Naive B cell (primary cell): ENCODE measurements at places on chromosomes 7 and 10. TPM values are rescaled to one million over a fixed set of nuclear protein-coding genes. Genes with fewer than 3 reads are reported as not detected.
A peak's percentile ranks its signal among the peaks of the same experiment; 100 is the strongest.

SLC16A9 gene
- 0.86 TPM for polyA plus RNA-seq

AS3MT gene
- polyA plus RNA-seq: not detected

CRPPA gene
- polyA plus RNA-seq: not detected

HOXA11 gene
- not detected for polyA plus RNA-seq

- peaks cover 26% of the 10 kb centered on the region for H3K27me3 ChIP-seq
- H3K36me3 ChIP-seq: peaks cover 11% of the 10 kb centered on the region
- DNase-seq: peak; percentile 82
- peak within 1 kb of the TSS; percentile 98 for H3K4me3 ChIP-seq
- peak within 1 kb of the TSS; percentile 91 for H3K27ac ChIP-seq
- peaks cover 34% of the 10 kb centered on the region for H3K4me1 ChIP-seq
Observed at GRCh38 chr10:90871766-90872647, at the start of gene RPP30. RPP30 (plus strand) TSS chr10:90871974; CDS start chr10:90871987, 13 bp downstream.

DNA sequence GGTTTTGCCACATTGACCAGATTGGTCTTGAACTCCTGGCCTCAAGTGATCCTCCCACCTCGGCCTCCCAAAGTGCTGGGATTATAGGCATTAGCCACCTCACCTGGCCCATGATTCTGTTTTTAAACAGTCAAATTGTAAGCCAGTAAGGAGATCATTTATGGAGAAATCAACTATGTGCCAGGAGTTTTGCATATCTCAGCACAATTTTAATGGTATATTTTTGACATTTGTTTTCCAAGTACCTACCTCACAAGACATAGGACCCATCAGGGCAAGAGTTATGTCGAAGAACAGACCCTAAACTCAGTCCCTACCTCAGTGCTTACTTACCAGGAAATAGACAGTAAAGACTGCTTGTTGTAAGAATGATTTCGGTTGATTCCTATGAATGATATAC lies 173.3 kb upstream of the TNS3 start:
- peaks cover 17% of the 10 kb centered on the region for H3K4me1 ChIP-seq
- DNase-seq: no peak
- peaks cover 4% of the 10 kb centered on the region for H3K36me3 ChIP-seq
- H3K4me3 ChIP-seq: no peak overlapping the region

DNA sequence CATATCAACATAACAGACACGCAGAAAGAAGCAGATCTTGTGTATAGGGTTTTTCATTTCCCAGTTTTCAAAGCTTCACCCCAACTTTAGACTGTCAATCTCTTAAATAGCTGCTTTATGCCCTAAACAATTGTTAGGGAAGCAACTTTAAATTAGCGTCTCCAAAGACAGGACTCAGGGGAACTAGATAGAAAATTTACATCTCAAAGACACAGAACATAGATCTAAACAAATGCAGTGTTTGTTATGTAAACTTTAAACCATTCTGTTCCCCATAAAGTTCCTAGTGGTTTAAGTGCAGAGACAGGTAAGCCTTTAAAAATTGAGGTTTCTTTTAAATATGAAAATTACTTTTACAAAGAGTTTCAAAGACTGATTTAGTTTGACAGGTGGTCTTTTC lies 379.2 kb upstream of the GHITM start:
- DNase-seq: no peak
- no peaks in the 10 kb centered on the region for H3K27me3 ChIP-seq
- no peaks in the 10 kb centered on the region for H3K36me3 ChIP-seq
- H3K4me3 ChIP-seq: no peak overlapping the region
- no peaks in the 10 kb centered on the region for H3K4me1 ChIP-seq

GRCh38 chr10:112792487-112793201 lies 157.4 kb upstream of the TCF7L2 start:
- H3K27me3 ChIP-seq: no peaks in the 10 kb centered on the region
- no peaks in the 10 kb centered on the region for H3K4me1 ChIP-seq
- no peak overlapping the region for H3K27ac ChIP-seq
- no peak for DNase-seq

DNA sequence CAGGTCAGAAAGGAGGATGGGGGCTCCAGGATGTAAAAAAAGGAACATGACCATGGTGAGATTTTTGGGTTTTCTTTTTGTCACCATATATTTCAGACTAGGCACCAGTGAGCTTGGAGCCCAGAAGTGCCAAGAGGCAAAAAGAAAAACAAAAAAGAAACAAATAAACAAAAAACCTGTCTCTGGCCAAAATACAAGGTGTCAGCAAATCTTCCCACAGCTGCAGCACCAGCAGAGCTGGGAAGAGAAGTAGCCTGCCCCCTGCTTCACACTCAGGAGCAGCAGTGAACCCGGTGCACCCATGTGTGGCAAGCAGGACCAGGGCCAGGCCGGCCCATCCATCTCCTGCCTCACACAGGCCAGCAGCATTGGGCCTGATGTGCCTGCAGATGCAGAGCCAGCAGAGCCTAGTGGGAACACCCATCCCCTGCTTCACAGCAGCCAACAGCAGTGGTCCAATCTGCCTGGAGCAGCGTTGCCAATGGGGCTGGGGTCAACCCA lies 34.7 kb upstream of the C10orf71 start:
- no peaks in the 10 kb centered on the region for H3K4me1 ChIP-seq
- H3K36me3 ChIP-seq: peaks cover 33% of the 10 kb centered on the region
- no peak overlapping the region for H3K27ac ChIP-seq
- H3K4me3 ChIP-seq: no peak overlapping the region
- H3K27me3 ChIP-seq: no peaks in the 10 kb centered on the region

DNA sequence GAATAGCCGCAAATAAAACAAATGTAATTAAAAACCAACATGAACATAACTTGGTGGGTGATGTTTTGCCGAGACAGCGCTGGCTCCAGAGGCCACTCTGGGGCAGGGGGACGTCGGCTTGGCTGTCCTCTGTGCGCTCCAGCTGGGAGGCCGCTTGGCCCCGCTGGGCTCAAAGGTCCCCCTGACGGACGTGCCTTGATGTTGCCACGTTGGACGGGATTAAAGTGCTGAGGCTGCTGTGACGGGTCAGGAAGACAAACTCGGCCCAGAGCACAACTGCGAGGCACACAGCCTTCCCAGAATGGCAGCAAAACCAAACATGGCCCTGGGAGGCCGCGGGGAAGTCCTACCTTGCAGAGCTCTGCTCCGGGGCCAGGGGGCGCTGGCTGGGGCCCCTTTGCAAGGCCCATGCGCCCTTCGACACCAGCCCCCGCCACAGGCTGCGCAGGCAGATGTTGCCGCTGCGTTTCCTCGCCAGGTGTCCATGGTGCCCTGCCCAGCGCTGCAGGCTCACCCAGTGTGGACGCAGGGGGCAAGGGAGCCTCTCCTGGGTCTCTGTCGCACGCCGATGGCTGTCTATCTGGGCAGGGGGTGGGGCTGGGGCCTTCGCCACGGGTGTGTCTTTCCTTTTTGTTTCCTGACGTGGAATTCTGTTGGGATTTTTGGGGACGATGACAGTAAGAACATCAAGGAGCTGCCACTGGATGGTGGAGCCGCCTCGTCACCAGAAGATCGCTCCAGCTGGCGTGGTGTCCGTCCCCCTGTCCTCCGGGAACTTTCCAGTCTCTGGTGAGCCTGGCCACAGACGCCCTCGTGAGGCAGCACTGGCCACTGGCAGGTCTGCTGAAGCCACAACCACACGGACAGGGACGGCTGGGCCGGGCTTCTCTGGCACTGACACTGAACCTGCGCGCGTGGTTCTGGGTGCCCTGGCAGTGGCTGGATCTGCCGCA lies 99.6 kb upstream of the DIP2C start:
- peak; percentile 29 for DNase-seq
- peaks cover 23% of the 10 kb centered on the region for H3K27me3 ChIP-seq
- no peaks in the 10 kb centered on the region for H3K36me3 ChIP-seq
- H3K27ac ChIP-seq: peak overlapping the region; percentile 19

DNA sequence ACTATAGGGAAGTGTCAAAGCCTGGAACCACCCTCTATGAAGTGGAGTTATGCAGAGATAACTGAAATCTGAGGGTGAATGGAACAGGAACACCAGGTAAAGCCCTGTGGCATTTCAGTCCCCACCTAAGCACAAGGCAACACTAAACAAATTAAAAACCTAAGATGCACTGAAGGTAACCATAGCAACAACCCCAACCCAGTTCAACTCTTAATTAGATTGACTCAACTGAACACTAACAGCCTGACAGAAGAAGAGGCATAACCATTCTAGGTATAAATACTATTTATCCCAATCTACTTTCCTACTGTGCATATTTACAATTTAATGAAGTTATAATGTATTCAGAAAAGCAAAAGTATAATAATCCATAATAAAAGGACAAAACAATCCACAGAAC lies 9.2 kb upstream of the GIMAP5 start:
- H3K27me3 ChIP-seq: peaks cover 4% of the 10 kb centered on the region
- no peak overlapping the region for H3K4me3 ChIP-seq
- no peaks in the 10 kb centered on the region for H3K4me1 ChIP-seq
- no peaks in the 10 kb centered on the region for H3K36me3 ChIP-seq
- no peak overlapping the region for H3K27ac ChIP-seq

DNA sequence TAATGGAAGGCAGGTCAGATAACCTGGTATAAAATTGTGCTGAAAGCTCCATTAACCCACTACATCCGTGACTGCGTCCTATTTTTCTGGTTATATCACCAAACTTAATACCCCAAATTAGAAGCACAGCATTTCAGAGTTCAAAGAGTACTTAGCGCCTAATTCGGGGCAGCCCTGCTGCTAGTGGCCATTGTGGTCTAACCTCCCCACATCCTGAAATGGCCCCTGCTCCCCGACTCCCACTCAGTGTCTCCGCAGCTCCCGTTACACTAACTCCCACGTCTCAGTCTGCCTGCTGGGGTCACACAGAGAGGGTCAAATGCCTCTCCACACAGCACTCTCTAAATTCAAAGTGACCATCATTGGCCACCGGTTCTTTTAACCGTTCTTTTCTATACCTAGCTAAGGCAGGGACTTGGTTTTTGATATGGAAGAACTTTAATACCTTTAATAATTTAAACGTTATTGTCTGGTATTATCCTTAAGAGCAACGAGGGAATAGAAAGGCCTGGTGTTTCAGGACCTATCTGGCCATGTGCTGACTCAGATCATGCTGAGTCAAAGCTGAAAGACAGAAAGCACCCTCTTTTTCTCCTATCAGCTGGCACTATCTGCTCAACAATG lies 117.1 kb downstream of the KMT2E start:
- no peak overlapping the region for H3K4me3 ChIP-seq
- no peaks in the 10 kb centered on the region for H3K4me1 ChIP-seq
- H3K36me3 ChIP-seq: peaks cover 13% of the 10 kb centered on the region
- DNase-seq: no peak
